Epithelial cell of prostate (primary cell): ENCODE measurements at places on chromosomes 6 and 20.

- DNase-seq, result no peak
Observed at GRCh38 chr6:97812940-97813339, 529.9 kb upstream of the MMS22L start.

DNA sequence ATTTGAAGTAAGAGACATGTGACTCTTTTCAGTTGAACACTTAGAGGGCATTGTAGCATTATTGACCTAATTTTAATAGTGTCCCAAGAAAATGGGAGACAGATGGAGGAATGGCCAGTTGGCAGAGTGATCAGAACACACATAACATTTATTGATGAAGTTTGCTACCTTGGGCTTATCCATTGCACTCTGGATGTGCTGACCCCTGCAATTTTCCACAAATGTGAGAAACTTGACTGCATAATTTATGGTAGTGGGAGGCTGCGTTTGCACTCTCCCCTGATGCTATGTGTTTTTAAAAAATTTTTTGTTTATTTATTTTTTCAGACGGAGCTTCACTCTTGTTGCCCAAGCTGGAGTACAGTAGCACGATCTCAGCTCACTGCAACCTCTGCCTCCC lies 95.9 kb downstream of the ZFAND3 start:
- no peak for DNase-seq

- DNase-seq, result no peak
Observed at GRCh38 chr6:99613705-99614429, 7.2 kb downstream of the PRDM13 start.

DNA sequence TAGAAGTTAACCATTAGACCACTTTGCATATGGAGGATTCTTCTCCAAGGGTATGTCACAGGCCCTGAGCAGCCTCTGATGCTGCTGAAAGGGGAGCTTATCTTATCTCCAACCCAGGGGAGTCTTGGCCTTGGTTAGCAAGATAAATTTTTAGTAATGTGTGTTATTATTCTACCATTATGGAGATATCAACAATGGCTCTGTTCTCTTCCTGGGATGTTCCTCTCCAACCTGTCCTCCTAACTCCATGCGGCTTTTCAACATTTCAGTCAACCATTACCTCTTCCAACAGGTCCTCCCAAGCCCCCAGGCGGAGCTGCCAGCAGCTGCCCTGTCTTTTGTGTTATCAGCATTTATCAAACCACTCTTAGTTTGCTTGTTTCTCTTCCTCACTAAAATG lies 48.4 kb upstream of the FOXC1 start:
- no peak for DNase-seq

GRCh38 chr20:58131151-58131550 lies 97.3 kb downstream of the ANKRD60 start:
- DNase-seq, result no peak

DNA sequence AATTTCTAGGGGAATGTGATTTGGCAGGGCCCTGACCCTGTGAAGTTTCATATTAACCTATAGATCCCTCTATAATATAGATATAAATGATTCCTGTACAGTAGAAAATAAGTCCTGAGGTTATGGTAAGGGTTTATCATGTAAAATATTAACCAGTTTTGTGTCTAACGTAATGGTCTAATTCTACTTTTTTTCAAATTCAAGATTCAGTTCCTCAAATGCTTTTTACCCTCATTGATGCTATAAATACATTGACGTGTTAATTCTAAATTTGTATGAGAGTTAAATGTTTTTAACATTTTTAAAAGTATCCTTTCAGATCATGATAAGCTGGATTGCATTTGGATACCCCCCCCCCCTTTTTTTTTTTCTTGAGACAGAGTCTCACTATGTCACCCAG lies 169.4 kb downstream of the MEI4 start:
- no peak for DNase-seq

DNA sequence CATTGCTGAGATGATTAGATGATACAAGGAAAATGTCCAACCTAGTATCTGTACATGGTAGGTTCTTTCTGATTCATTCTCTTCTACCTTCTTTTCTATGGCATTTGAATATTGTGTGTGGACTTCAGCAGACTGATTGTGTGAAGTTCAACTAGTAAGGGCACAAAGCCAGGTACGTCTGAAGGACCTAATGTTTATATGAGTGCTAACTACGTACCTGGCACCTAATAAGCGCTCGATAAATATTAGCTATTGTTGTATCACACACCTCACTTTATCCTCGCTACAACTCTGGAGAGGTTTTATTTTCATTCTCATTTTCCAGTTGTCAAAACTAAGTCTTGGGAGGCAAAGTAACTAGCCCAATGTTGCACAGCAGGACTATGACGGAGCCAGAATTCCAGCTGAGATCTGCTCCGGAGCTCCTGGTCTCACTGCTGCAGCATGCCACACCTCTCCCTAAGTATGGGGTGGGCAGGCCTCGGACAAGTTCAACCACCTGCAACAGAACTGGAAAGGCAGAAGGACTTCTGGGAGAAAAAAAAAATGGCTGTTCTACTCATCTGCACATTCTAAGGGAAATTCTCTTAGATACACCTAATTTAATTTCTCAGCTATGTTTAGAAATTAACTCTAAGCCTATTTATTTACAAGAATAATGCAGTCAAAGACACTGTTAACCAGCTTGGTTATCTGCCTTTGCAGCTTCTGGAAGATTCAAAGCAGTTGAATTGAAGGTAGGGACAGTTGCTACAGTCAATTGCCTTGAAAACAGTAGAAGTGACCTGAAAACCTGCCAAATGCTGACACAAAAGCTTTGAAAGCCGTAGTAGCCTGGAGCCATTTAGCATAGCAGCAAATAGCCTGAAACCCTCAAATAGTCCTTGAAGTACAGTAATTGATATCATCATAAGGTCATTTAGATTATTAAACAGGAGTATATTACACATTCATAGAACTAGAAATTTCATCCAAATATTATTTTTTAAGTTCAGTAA lies 165.0 kb downstream of the PDE7B start:
- no peak for DNase-seq

GRCh38 chr6:46296586-46296985 lies 125.8 kb upstream of the ENPP5 start:
- DNase-seq, result no peak

GRCh38 chr6:7235712-7236305 lies 77.2 kb downstream of the SSR1 start:
- DNase-seq, result no peak

GRCh38 chr6:141624301-141624700 lies 508.4 kb upstream of the GJE1 start:
- DNase-seq, result no peak

DNA sequence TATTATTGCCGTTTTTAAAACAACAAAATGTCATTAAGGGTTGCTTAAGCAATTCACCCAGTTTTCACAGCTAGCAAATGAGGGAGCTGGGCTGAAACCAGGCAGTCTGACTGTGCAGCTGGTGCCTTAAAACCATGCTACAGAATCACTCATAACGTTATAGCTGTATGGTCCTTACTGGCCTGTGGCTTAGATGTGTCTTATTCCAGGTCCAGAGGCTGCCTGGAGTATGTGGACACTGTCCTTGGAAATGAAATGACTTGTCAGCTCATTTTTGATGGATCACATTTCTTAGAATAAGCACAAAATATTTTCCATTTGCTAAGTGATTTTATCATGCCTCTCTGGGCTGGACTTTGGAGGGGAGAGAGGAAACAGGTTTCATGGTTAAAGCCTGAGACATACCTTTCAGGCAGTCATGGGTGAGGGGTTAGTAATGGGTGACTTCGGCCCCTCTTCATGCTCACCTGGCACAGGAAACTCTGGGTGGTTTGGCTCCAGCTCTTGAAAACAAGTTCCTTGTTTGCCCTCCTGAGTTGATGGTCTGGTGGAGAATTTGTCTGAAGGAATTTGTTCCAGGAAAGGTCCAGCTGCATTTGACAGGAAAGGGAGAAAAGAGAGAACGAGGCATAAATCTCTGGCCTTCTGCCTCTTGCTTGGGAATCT lies 823.2 kb downstream of the DHX35 start:
- DNase-seq, result no peak

DNA sequence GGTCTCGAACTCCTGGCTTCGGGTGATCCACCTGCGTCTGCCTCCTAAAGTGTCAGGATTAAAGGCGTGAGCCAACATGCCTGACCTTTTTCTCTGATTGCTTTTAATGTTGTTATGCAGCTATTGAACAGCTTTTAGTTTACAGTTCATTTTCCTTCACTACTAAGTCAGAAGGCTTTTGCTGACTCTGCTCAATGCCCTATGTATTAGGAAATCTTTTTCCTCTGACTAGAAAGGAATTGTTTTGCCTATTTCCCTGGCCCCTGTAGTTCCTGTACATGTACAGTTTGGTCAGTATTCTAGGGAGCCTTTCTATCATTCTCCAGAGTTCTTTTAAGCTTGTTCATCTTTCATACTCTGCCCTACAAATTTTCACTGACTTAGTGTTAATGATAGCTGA lies 280.2 kb downstream of the CDKAL1 start:
- no peak for DNase-seq

GRCh38 chr6:89058627-89059026 lies 21.9 kb upstream of the PNRC1 start:
- no peak for DNase-seq

- no peak for DNase-seq
Observed at GRCh38 chr6:77290798-77291197, 172.5 kb downstream of the HTR1B start.

GRCh38 chr20:46774943-46775560 lies 65.6 kb downstream of the SLC2A10 start:
- no peak for DNase-seq

DNA sequence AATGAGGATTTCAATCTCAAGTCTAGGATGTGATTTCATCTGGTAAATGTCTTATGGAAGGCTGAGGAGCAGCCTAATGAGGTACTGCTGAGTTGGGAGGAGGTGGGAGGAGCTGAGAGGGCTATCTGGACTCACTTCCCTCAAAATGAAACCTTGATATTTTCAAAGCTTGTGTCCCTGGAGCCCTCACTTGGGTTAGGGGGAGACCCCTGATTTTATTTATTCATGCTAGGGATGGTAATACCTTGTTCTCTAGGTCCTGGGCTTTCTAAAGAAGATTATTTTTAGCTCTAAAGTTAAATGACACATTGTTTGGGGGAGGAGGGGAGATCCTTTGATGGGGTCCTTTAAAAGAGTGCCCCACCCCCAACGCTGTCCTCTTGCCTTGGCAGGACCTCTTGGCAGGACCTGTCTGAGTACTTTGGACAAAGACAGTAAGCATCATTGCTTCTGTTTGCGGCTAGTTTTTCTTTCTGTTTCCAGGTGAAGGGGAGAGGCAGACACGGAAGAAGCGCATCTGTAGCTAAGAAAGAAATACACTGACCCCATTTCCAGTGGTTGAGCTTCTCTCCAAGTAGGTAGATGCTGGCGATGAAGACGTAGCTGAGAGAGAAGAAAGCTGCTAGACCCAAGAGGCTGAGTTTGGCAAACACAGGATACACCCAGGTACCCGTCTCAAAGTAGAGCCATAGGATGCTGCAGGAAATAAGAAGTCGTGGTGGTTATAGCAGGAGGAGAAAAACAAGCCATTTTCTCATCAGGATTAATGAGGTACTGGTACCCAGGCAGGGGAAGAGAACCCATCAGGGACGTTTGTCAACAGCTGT lies 55.6 kb downstream of the ADTRP start:
- DNase-seq, result no peak

DNA sequence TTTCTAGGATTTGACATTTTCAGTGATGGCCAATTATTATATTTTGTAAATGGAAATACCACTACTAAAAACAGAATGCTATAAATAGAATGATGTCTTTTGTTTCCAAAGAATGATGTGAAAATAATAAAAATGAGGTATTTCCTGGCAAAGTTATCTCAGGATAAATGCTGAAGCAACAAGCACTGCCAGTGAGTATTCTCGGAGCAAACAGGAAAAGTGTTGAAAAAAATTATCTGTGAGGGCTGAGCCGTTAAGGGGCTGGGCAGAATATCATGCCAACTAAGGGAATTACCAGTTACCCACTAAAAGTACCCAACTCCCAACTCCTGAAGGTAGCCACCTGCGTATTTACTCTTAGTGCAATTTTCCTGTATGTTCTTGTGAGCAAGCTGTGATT lies 23.6 kb upstream of the SCAF8 start:
- DNase-seq, result no peak

GRCh38 chr6:101777646-101778045 lies 384.1 kb downstream of the GRIK2 start:
- DNase-seq, result no peak

- no peak for DNase-seq
Observed at GRCh38 chr20:9794831-9795230, 44.0 kb downstream of the PAK5 start.

GRCh38 chr6:92371211-92372208 lies 1047.8 kb downstream of the EPHA7 start:
- no peak for DNase-seq

DNA sequence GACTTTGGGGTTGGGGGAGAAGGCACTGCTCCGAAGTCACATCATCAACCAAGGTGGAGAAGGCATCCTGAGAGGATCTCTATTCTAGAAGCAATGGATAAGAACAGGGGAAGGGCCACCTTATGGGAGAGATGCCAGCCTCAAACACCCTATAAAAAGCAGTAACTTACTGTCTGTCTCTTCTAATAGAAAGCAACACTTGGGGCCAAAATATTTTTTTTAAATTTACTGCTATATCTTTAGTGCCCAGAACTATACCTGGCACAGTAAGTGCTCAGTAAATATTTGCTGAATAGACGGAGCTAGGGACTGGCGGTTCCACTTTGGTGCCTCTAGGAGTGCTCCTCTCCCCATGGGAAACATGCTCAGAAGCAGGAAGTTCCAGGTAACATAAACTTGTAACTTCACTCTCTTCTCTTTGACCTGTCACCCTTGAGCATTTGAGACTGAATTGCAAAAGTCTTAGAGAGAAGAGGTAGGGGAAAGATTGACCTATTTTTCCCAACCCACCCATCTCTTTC lies 807 bp upstream of the OTOR start:
- no peak for DNase-seq

GRCh38 chr6:5950361-5950785 lies 56.4 kb downstream of the NRN1 start:
- no peak for DNase-seq

GRCh38 chr20:15613530-15613929 lies 959.7 kb downstream of the KIF16B start:
- no peak for DNase-seq

- DNase-seq, result no peak
Observed at GRCh38 chr20:37627767-37628130, 66.1 kb upstream of the CTNNBL1 start.

DNA sequence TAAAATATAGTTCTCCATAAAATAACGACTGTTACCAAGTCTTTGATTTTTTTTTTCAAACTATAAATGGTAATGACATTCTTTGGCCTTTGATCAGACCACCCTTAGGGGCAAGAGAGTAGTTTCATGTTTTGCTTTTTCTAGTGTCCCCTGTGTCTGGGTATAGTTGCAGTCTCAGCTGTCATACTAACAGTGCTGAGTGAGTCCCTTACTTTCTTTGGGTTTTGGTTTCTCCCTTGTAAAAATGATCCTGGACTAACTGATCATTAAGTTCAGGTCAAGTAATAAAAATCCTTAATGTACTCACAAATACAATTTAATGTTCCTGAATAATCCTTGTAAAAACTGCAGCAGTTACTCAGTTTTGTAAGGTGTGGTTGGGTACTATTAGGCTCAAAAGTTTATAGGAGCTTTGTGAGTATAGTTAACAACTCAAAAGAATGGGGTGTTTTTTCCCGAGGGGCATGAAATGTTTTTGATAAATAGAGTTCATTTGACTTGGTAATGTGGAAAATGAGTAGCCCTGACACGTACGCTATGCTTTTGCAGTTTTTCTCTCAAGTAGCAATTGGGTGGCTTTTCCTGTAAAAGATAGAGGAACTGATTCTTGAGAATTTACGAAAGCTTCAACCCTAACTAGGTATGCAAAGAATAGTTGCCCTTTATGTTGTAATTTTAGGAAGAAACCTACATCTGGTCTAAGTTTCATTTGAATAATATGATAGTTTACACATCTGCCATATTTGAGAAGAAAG lies 6.2 kb downstream of the PTPN1 start:
- no peak for DNase-seq

- DNase-seq, result no peak
Observed at GRCh38 chr6:167150941-167151549, 6.7 kb downstream of the GPR31 start.
